ENCODE measurements at places on chromosomes 4 and X. TPM values are rescaled to one million over a fixed set of nuclear protein-coding genes. Genes with fewer than 3 reads are reported as not detected.

DNA sequence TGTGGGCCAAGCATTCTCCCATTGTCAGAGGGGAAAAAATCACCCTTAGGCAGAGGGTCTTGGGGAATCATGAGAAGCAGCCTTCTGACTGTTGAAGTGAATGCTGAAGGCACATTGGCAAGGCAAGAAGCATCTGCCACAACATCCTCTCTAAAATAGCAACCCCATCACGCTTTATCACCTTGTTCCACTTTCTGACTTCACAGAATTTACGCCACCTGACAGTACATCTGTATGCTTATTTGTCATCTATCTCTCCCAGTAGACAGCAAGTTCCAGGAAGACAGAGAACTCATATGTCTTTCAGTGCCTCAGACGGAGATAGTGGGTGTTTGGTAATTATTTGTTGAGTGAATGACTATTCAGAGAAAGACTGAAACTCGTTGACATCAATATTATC lies 68.4 kb upstream of the SCML1 start:
- no peaks in the 10 kb centered on the region for H3K27me3 ChIP-seq
- H3K4me3 ChIP-seq, result no peak overlapping the region
- no peak overlapping the region for H3K27ac ChIP-seq
- no peaks in the 10 kb centered on the region for H3K36me3 ChIP-seq

DNA sequence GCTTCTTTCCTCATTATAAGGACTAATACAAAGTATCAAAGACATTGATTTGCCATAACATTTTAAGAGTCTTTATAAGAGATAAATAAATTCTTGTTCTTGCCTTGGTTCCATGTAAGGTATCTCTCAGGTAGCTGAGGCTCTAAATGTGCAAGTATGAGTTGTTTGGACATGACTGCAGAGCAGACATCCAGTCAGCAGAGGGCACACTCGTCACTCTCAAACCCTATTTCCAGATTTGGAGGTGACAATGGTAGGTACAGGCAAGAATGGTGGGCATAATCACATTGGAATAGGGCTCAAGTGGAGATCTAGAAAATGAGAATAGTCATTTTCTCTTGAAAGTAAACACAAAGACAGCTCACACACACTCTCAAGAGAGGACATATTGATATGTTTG lies 133.3 kb upstream of the ZIC3 start:
- no peak overlapping the region for H3K27ac ChIP-seq
- no peak overlapping the region for H3K4me3 ChIP-seq
- no peaks in the 10 kb centered on the region for H3K36me3 ChIP-seq
- peaks cover 4% of the 10 kb centered on the region for H3K4me1 ChIP-seq
- H3K27me3 ChIP-seq, result peaks cover 22% of the 10 kb centered on the region
- DNase-seq, result no peak

GRCh38 chrX:51158231-51158630 lies 174.4 kb upstream of the NUDT10 start:
- H3K4me1 ChIP-seq, result no peaks in the 10 kb centered on the region
- no peaks in the 10 kb centered on the region for H3K36me3 ChIP-seq
- no peak for DNase-seq
- H3K4me3 ChIP-seq, result no peak overlapping the region
- H3K27me3 ChIP-seq, result no peaks in the 10 kb centered on the region

GRCh38 chrX:17566740-17567139 lies 170.6 kb upstream of the SCML1 start:
- no peak overlapping the region for H3K4me3 ChIP-seq
- no peaks in the 10 kb centered on the region for H3K36me3 ChIP-seq
- no peaks in the 10 kb centered on the region for H3K4me1 ChIP-seq
- no peak for DNase-seq

DNA sequence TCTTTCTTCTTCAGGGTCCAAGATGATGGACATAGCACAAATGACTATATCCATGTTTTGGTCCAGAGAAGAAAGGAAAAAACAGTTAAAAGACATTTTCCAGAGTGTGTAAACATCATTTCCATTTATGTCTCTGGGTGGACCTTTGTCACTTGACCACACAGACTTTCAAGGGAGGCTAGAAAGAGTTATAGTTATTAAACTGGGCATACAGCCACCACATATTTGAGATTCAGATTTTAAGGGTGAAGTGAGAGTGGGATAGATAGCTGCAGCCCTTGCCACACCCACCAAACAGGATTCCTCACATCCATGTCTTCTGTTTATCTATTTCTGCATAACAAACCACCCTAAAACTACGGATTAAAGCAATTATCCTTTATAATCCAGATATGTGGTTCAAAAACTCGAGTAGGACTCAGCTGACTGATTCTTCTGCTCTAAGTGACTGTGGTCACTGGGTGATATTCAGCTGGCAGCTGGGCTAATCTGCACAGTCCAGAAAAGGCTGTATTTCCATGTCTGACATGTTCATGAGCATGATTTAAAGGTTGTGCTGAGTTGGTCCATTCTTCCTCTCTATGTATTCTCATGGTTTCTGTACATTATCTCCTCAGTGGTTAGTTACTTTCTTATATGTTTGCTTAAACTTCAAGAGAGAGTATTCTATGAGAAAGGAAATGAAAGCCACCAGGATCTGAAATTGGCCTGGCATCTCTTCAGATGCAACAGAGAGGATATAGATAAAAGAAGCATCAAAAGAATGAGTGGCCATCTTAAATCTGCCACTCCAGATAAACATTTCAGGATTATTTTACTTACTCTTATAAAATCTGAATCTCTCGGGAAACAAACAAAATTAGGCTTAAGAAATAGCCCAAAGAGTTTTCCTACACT lies 459.8 kb upstream of the CTSO start:
- no peaks in the 10 kb centered on the region for H3K27me3 ChIP-seq

- H3K4me1 ChIP-seq, result no peaks in the 10 kb centered on the region
- no peaks in the 10 kb centered on the region for H3K36me3 ChIP-seq
- no peak overlapping the region for H3K27ac ChIP-seq
- DNase-seq, result no peak
- no peaks in the 10 kb centered on the region for H3K27me3 ChIP-seq
These were observed 85.0 kb upstream of the FAM241A start for GRCh38 chr4:112060212-112060611.

DNA sequence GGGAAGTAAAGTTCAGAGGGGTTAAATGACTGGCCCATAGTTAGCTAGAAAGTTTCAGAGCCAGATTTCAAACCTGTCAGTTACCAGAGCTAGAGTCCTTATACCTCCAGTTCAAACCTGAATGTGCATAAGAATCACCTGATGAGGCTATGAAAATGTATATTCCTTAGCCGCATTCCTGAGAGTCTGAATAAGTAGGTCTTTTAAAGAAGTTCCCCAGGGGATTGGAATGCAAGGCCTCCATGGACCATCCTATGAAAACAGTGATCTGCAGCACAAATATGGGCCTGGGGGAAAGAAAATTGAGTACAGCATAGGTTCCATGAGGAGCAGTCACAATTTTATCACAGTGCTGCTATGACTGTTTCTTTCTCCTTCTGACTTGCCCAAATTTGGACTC lies 263.9 kb upstream of the CXorf66 start:
- H3K36me3 ChIP-seq, result no peaks in the 10 kb centered on the region
- H3K27me3 ChIP-seq, result no peaks in the 10 kb centered on the region
- no peak for DNase-seq
- H3K4me3 ChIP-seq, result no peak overlapping the region
- H3K4me1 ChIP-seq, result no peaks in the 10 kb centered on the region
- no peak overlapping the region for H3K27ac ChIP-seq

- no peak for DNase-seq
- H3K27me3 ChIP-seq, result no peaks in the 10 kb centered on the region
- no peak overlapping the region for H3K4me3 ChIP-seq
- H3K4me1 ChIP-seq, result peaks cover 7% of the 10 kb centered on the region
- H3K36me3 ChIP-seq, result no peaks in the 10 kb centered on the region
These were observed 33.4 kb downstream of the SLC25A5 start for GRCh38 chrX:119501511-119502148.

DNA sequence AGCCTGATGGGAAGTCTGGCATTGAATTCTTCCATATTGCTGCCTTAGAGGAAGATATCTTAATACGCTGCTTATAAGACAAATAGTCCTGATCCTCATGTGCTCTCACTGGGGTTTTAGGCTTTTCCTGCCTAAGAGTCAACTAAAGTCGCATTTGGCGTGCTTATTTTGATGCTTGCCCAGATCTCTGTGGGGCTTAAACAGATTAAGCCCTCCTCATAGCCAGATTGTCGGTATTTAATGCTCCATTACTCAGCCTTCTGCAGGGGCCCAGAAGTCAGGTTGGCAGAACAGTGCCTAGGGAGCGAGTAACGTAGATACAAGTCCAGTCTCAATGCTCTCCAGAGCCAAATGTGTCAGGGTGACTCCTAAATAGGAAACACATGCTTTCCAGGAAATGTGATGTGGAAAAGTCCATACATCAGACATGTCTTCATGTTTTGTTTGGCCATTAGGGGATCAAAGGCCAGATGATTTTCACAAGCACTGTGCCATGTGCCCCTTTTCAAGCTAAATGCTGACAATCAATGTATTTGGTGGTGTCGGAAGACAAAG lies 262.8 kb downstream of the PRDM5 start:
- H3K4me3 ChIP-seq, result no peak overlapping the region
- no peaks in the 10 kb centered on the region for H3K27me3 ChIP-seq
- no peak for DNase-seq
- H3K4me1 ChIP-seq, result no peaks in the 10 kb centered on the region
- H3K36me3 ChIP-seq, result no peaks in the 10 kb centered on the region
- no peak overlapping the region for H3K27ac ChIP-seq

DNA sequence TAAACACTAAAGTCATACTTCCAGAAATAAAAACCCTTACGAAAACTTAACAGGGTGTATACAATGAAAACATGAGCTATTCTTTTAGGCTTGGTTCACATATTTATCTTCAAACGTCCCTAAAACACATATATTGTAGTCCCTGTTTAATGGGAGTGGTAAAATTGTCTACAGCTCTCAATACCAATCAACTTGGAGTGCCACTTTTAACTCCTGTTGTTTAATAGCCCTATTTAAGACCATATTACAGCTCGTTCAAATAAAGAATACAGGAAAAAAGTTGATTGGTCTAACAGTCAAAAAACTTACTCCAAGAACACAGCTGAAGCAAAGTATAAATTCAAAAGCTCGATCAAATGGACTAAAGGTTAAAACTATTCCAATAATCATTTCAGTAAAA lies 3.9 kb downstream of the UBE2D3 start:
- no peak overlapping the region for H3K27ac ChIP-seq
- H3K4me1 ChIP-seq, result peaks cover 62% of the 10 kb centered on the region

- no peaks in the 10 kb centered on the region for H3K36me3 ChIP-seq
- H3K4me3 ChIP-seq, result no peak overlapping the region
- H3K27ac ChIP-seq, result no peak overlapping the region
- no peak for DNase-seq
- H3K4me1 ChIP-seq, result peaks cover 15% of the 10 kb centered on the region
These were observed 13.6 kb upstream of the ABLIM2 start for GRCh38 chr4:8171984-8172924.

GRCh38 chrX:154320406-154320805 lies 24.8 kb downstream of the TKTL1 start:
- no peak for DNase-seq
- no peaks in the 10 kb centered on the region for H3K27me3 ChIP-seq
- H3K4me3 ChIP-seq, result no peak overlapping the region
- no peaks in the 10 kb centered on the region for H3K36me3 ChIP-seq
- H3K27ac ChIP-seq, result no peak overlapping the region
- no peaks in the 10 kb centered on the region for H3K4me1 ChIP-seq

DNA sequence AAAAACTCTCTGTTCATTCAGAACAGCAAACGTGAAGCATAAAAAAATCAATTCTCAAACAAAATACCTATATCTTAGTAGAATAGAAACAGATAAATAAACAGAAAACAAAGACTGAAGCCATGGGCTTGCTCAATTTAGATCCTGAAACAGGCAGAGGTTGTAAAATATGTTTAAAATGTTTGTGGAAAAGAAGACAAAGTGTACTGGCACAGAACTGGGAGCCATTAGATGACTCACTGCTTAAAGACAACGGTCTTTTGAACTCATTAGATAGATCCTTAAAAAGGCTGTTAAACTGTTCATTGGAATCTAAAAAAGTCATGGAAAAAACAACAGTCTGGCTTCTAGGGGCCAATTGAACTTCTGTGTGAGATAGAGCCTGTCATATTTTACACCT lies 247.0 kb upstream of the NDST4 start:
- H3K36me3 ChIP-seq, result no peaks in the 10 kb centered on the region
- no peak overlapping the region for H3K27ac ChIP-seq
- no peak for DNase-seq
- H3K4me3 ChIP-seq, result no peak overlapping the region
- H3K4me1 ChIP-seq, result no peaks in the 10 kb centered on the region

- no peaks in the 10 kb centered on the region for H3K36me3 ChIP-seq
- no peak overlapping the region for H3K4me3 ChIP-seq
- no peak for DNase-seq
- H3K27me3 ChIP-seq, result peaks cover 18% of the 10 kb centered on the region
- peaks cover 19% of the 10 kb centered on the region for H3K4me1 ChIP-seq
These were observed 3.7 kb downstream of the CNGA1 start for GRCh38 chr4:48012824-48013223.

DNA sequence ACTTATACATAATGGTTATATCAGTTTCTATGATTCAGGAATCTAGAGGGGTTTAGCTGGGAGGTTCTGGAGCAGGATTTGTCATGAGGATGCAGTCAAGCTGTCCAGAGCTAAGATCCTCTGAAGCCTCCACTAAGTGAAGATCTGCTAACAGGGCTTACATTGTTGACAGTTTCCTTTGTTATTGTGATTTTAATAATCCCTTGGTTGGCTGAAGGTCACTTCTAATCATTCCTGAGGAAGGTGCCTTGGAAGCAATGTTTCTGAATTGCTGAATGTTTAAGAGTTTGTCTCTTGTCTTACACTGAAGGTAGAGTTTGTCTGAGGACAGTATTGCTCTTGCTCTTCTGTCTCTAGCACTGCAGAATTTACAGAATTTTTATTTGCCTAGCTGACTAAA lies 41.3 kb downstream of the BANK1 start:
- no peak overlapping the region for H3K4me3 ChIP-seq
- H3K27me3 ChIP-seq, result no peaks in the 10 kb centered on the region
- no peak for DNase-seq
- H3K36me3 ChIP-seq, result no peaks in the 10 kb centered on the region

DNA sequence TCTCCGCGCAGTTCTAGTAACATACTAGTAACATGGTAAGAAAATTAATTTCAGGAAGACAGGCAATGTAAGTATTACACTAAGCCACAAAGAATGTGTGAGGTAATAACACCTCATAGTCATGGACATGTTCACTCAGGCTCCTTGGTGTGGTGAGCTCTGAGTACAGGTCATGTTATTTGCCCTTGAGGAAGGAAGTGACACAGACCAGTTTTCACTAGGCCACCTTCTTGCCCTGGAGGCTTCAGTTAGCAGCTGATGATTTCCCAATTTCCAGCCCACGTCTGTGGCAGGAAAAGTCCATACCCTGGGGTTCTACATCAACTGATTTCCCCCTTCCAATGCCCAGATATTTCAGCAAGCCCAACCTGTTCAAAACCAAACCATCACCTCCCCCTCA lies 6.7 kb downstream of the APOO start:
- peaks cover 18% of the 10 kb centered on the region for H3K4me1 ChIP-seq
- no peaks in the 10 kb centered on the region for H3K36me3 ChIP-seq
- H3K4me3 ChIP-seq, result no peak overlapping the region
- DNase-seq, result no peak

GRCh38 chrX:130020661-130021324 lies 38.4 kb downstream of the BCORL1 start:
- no peaks in the 10 kb centered on the region for H3K27me3 ChIP-seq
- no peak overlapping the region for H3K4me3 ChIP-seq
- no peak overlapping the region for H3K27ac ChIP-seq
- no peaks in the 10 kb centered on the region for H3K4me1 ChIP-seq
- peaks cover 38% of the 10 kb centered on the region for H3K36me3 ChIP-seq

Gene USP27X
- total RNA-seq, result 3.1 TPM

Gene OTC
- total RNA-seq, result 0.71 TPM

Gene SSX2B
- not detected for total RNA-seq

Gene SAGE1
- total RNA-seq, result not detected

Gene ODAPH
- total RNA-seq, result not detected

Gene PPP2R2C
- total RNA-seq, result not detected

Gene MUC7
- total RNA-seq, result not detected

Gene VGLL1
- not detected for total RNA-seq

Gene WNK3
- total RNA-seq, result 0.62 TPM

Gene NXF2B
- 1.0 TPM for total RNA-seq

Gene HOPX
- 341 TPM for total RNA-seq

Measured in lower lobe of right lung (tissue), 2 donors.